Activated T-helper 9 cell treated with anti-CD3 and anti-CD28 coated beads, Interleukin-2, amount 50 U/mL, for 16 hours (primary cell): ENCODE measurements at places on chromosomes 4 and X.

DNA sequence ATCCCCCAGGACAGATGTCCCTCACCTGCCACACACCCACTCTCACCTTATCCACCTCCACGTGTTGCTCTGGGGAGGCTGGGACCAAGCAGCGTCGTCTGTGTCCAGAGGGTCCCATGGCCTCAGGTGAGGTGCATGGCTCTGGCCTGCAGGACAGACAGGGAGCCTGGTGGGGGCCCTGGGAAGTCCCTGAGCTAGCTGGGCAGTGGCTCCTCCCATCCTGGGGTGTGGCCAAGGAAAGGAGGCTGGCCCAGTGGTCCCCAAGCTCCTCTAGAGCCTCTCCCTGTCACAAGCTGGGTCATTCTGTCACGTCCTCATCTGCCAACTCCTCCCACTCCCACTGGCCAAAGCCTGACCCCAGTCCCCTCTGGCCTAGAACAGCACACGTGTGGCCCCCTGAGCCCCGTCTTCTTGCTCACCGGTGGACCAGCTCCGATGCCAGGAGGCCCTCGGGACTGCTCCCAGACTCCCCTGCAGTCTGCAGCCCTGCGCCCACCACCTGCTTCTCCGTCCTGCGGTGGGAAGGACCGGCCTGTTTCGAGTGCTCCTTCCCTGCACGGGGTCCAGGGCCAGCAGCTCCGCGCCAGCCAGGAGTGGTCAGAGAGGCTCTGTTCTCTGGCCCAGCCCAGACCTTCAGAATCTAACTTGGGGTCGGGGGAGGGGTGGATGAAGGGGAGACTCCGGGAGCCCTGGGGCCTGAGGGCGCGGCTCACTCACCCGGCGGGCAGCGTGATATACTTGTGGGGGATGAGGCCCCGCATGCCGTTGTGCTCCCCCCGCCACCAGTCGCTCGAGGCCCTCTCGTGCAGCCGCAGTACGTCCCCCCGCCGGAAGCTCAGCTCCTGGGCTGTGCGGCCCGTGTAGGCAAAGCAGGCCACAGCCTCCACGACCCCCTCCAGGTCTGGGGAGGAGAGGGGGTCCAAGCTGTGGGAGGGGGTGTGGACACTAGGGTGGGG, 4.8 kb downstream of the AVPR2 start:
- no peak for DNase-seq

GRCh38 chr4:141570290-141570689, 66.1 kb upstream of the IL15 start:
- no peak for DNase-seq

- DNase-seq, result no peak
Observed at GRCh38 chr4:85774000-85774399, 299.1 kb downstream of the ARHGAP24 start.

DNA sequence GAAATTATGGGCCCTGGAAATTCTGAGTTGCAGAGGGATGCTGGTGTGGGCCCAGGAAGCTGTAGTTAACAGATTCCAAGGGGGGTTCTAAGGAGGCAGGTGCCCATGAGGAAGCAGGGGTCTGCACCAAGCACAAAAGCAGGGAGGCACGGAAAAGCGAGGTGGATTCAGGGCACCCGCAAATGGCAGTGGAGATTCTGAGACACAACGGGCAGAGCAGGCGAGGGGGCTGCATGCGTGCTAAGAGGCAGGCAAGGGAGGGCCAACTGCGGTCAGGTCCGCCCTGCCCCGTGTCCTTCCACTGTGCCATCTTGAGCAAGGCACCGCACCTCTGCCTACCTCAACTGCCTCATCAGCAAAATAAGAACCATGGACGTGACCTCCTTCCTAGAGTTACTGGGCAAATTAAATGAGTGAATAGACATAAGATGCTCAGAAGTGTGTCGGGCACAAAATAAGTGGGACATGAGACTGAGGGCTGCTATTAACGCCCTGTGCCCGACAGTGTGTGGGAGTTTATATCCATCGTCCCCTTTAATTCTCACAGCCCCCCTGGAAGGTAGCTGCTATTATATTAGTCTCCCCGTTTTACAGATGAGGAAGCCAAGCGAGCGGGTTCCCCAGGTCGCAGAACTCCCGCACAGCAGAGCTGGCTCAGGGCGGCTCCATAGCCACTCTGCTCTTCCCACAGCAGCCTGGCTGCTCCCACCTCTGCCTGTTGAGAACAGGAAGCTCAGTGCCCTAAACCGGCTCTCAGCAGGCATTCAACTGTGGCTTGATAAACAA, 67.6 kb downstream of the PPP2R2C start:
- no peak for DNase-seq

DNA sequence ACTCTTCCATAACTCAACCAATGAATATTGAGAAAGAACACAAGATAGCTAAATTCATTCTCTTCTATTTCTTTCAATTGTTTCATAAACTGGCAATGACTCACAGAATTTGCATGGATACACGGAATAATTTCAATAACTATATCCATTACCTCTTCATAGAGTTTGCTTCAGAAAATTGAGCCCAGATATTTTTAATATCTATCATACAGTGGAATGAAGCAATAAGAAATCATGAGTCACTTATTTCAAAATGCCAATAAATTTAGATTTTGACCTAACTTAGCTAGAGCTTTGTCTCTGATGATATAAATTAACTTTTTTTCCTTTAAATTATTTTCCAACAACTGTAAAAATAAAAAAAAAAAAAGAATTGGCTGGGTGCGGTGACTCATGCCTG, 22.2 kb upstream of the MANBA start:
- DNase-seq, result no peak

DNA sequence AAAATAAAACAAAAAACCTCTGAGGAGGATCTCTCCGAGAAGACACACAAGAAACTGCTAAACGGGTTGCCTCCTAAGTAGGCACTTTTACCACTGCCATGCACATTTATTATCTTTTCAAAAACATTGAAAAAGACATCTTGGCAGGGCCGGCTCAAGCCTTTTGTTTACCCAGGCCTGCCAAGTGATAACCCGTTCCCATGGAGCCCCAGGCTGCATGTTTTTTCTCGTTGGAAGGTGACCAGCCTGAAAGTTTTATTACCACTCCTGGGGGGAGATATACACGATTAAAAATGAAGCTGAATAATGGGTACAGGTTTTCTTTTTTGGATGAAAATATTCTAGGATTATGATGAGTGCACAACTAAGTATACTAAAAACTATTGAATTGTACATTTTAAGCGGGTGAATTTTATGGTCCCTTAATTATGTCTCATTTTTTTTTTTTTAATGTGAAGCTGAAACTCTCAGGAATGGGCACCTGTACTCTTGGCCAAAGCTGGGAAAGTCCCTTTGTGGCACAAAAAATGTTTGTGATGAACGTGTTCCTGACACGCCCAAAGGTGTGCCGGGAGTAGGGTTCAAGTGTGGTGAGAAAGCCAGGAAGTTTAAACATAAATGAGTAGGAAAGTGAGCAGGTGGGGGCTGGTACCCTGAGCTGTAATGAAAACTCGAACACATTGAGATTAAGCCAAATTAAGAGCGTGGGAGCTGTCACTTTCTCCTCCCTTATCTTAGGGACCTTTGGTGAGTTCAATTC, 1.5 kb upstream of the MAP7D2 start:
- DNase-seq, result no peak
